ENCODE measurements at places on chromosomes 16 and 17.

DNA sequence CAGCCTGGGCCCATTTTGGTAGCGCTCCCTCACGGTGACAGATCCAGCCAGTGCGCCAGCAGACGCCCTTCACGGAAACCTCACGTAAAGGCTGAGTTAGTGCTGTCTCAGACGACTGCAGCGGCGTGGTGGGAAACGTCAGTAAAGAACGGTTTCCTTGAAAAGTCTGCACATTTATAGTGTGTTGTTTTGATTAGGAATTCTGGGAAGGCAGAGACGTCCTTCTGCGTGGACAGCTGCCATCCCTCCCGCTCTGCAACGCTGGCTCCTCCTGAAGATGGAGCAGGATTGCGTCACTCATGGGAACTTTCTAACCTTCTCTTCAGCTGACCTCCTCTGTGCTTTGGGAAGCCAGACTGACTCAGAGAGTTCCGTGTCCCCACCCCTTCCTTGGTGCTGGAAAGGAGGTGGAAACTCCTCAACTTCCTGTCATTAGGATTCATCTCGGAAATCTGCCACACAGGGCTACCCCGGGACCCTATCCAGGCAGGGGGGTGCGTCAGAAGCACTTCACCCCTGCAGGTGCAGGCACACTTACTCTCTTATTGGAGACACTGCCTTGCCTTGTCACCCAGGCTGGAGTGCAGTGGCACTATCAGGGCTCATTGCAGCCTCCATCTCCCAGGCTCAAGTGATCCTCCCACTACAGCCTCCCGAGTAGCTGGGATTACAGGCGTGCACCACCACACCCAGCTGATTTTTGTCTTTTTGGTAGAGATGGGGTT is 24.3 kb upstream of the CRISPLD2 start:
- no peak for DNase-seq

GRCh38 chr17:36850790-36851189 is 86.5 kb upstream of the LHX1 start:
- no peak for DNase-seq

- DNase-seq: no peak
Measured at GRCh38 chr17:83107656-83108048, 28.2 kb downstream of the METRNL start.

- DNase-seq: no peak
Measured at GRCh38 chr17:73582359-73582758, 61.9 kb downstream of the SDK2 start.

DNA sequence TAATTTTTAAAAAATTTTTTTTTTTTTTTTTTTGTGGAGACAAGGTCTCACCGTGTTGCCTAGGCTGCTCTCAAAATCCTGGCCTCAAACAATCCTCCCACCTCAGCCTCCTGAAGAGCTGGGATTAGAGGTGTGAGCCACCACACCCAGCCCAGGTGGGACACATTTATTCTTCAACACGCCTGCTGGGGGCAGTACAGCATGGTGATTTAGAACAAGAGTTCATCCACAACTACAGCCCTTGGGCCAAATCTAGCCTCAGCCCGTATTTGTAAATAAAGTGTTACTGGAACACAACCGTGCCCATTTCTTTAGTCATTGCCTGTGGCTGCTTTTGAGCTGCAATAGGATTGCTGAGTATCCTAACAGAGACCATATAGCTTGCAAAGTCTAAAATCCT is 92.8 kb downstream of the KATNIP start:
- DNase-seq: no peak

DNA sequence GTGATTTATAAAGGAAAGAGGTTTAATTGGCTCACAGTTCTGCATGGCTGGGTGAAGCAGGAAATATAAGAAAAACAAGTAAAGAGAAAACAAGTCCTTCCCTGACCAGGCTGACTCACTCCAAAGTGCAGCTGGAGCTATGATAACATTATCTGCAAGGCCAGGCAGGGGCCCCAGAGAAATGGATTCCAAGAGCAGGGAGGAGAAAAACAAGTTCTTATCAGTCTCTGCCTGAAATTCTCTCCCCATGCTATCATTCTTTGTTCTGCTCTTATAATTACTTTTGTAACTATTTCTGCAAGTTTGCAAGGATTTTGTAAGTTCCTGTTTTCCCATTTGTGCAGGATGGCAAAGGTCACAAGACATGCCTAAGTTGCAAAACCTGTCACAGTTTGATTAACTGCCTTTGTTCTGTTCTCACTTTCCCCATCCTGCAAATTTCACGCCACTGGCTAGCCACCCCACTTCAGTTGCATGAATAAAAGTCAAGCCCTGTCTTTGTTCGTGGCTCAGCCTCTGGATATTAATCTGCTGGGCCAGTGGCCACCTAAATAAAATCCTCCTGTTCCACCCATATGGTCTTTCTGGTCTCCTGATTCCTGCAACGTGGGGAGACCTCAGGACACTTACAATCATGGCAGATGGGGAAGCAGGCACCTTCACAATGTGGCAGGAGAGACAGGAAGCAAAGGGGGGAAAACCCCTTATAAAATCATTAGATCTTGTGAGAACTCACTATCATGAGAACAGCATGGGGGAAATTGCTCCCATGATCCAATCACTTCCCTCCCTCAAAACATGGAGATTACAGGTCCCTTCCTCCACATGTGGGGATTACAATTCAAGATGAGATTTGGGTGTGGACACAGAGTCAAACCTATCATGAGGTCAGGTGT is 13.1 kb downstream of the ABCA9 start:
- DNase-seq: no peak

DNA sequence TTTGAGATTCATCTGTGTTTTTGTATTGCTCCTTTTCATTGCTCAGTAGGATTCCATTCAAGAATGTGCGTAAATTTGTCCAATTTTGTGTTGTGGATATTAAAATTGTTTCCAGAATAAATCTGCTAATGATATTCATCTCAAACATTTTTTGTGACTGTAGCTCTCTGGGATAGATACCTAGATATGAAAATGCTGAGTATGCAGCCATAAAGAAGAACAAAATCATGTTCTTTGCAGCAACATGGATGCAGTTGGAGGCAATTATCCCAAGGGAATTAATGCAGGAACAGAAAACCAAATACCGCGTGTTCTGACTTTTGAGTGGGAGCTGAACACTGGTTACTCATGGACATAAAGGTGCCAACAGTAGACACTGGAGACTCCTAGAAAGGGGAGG is 40.2 kb upstream of the ATF7IP2 start:
- DNase-seq: no peak

- DNase-seq: no peak
Measured at GRCh38 chr16:26139091-26139490, 447.3 kb downstream of the HS3ST4 start.

DNA sequence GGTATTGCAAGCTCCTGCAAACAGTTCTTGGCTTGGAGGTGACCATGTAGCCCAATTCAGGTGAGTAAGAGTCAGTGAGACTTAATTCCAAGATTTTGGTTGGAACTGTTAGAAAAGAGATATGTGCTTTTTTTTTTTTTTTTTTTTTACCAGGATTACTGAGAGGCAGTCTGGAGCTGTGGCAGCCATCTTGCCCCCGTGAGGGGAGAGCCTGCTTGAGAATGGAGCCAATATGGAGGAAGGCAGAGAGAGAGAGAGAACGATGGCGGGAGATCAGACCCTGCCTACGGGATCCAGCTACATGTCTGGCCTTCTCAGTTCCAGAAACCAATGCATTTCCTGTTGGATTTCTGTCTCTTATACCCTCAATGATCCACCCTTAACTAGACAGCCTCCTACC is 97.8 kb downstream of the MYH11 start:
- DNase-seq: no peak

- DNase-seq: no peak
Measured at GRCh38 chr16:67462279-67462655, 18.7 kb downstream of the ATP6V0D1 start.

- DNase-seq: no peak
Measured at GRCh38 chr16:57115514-57116182, 23.3 kb downstream of the CPNE2 start.

GRCh38 chr16:31002862-31003341 is 7.5 kb downstream of the STX1B start:
- no peak for DNase-seq

DNA sequence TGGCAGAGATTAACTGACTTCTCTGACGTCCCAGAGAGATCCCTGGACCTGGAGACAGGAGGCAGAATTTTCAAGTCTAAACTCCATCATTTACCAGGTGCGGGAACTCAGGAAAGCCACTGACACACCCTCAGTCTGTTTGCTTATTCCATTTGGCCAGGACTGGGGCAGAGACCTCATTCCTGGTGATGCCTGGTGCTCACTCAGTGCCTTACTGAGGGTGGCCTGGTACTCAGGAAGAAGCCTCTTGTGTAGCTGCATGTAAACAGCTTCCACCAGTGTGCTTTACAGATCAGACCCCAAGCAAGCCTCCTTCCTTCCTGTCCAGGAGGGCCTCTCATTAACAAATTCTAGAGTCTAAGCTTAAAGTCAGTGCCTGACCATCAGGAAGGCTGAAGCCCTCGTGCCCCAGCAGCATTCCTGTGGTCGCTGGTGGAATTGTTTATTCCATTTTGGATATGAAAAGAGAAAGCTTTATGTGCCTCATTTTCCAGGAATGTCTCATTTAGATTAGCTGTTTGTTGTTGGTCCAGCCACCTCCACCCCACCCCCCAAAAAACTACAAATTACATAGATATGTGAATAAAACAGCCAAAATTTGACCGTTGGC is 236.1 kb upstream of the CDH5 start:
- DNase-seq: no peak

DNA sequence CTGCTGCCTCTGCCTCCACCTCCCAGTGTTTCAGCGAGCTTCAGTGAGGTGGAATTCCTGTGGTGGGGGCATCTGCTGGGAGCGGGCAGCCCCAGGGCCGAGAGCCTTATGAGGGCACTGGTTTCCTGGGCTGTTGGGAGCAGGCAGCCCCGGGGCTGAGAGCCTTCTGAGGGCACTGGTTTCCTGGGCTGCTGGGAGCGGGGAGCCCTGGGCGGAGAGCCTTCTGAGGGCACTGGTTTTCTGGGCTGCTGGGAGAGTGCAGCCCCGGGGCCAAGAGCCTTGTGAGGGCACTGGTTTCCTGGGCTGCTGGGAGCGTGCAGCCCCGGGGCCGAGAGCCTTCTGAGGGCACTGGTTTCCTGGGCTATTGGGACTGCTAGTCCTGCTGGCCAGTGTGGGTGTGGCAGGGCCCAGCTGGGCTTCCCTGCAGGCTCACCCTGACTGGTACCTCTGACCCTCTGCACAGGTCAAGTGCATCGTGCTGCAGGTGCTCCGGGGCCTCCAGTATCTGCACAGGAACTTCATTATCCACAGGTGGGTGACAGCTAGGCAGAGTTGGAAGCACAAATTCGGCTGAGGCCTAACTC is 5.6 kb downstream of the CDK10 start:
- DNase-seq: no peak

DNA sequence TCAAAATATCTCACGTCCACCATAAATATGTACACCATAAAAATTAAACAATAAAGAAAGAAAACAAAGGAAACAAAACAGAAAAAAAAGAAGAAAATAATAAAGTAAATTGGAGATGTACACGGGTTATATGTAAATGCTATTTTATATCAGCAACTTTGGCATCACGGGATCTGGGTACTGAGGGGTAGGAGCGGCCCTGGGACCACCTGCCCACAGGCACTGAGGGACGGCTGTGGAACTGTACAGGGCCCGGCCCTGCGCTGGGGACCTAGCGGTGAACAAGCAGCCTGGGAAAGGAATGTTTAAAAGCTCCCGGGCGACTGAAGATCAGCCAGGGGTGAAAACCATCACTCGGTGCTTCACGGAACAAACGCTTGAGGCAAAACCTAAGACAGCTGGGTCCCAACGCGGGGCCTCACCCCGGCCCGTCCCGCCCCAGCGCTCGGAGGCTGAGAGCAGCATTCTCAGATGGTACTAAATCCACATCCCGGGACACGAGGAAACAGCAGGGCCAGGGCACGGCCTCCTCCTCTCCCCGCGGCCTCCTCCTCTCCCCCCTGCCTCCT is 31.2 kb downstream of the NXN start:
- no peak for DNase-seq

DNA sequence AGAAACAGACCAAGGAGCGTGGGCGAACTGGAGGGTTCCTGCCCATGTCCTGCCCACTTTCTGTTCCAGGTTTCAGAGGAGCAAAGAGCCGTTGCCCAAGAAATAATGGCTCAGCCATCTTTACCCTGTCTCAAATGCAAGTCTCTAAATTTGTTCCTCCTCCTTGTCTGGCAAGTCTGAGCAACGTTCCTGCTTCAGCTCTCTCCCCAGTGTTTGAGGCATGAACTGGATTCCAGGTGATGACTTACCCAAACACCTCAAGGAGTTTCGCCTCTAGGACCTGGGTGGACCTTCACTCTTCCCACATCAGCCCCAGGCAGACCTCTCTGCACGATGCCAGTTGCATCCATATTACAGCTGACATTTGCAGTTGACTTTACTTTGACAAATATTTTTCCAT is 521.9 kb upstream of the HSBP1 start:
- DNase-seq: no peak

GRCh38 chr16:53156516-53156915 is 101.7 kb downstream of the CHD9 start:
- DNase-seq: no peak

GRCh38 chr16:46709469-46710005 is 20.1 kb downstream of the ORC6 start:
- no peak for DNase-seq

DNA sequence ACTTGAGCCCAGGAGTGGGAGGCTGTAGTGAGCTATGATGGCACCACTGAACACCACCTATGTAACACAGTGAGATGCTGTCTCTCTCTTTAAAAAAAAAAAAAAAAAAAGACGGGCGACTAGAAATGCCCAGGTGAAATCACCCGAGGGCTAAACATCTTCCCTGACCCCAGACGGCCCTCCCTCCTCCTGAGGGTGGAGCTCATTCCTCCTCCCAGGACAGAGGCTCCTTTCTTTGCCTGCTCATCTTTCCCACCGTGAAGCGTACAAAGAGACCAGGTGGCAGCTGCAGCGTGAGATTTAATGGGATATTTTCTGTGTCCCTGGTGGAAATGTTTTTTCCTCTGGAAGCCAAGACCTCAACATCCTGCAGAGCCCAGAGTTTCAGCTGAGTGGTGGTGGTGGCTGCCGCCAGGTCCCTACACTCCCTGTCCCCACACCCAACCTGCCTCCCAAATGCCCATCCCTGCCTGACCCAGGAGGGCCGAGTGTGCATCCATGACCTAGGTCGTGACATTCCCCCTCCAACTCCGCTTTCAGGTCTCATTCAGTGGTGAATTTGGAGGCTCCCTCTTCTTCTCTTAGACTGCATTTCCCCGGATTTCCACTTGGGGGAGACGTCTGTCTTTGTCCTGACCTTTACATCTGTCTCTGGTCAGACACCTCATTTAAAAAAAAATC is 14.4 kb upstream of the GPRC5B start:
- no peak for DNase-seq

All from cortex of kidney (tissue), 1 donor.